Thymus (tissue), 14 donors: ENCODE measurements at places on chromosomes 5 and 9. TPM values are rescaled to one million over a fixed set of nuclear protein-coding genes. Genes with fewer than 3 reads are reported as not detected.

The RGS14 gene
- 52.7 TPM for polyA plus RNA-seq

The FAM53C gene
- polyA plus RNA-seq: 16.7 TPM

The SLC4A9 gene
- 0.07 TPM for polyA plus RNA-seq

The SLC6A7 gene
- polyA plus RNA-seq: 0.07 TPM

The GCNT4 gene
- 20.7 TPM for polyA plus RNA-seq

The ITGA2 gene
- 3.5 TPM for polyA plus RNA-seq
